ENCODE measurements at places on chromosomes 11 and 22.

DNA sequence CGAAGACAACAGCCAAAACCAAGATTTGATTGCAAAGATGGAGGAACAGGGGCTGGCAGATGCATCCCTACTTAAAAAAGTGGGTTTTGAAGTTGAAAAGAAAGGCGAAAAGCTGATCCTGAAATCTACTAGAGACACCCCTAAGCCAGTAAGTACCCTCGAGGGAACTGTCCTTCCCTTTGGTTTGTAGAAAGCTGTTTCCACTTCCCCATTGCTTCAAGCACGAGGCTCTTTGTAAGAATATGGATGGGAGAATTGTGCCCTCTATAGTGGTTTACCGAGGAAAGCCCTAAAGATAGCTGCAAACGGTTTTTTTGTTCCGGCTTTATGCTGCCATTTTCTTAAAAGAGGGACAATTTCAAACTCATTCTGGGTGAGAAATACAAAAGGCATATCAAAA is 133.9 kb downstream of the WNT7B start:
- no peak for DNase-seq

- no peak for DNase-seq
Observed at GRCh38 chr11:68140496-68141245, 19.5 kb upstream of the CHKA start.

DNA sequence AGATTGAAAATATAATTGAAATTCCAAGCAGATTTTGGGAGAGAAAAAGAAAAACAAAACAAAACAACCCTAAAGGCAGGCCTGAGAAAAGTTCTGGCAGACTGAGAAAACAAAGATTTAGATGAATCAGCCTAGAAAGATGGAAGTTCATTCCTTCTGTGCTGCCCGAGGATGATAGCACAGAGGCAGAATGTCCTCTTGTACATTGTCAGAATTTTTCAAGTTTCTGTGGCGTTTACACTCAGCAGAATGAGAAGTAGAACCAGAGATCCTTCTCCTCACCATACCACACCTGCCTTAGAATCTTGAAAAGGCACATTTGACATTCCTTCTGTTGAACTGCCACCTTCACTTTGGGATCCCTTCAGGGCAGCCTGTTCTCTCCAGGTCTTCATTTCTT is 62.5 kb upstream of the IZUMO1R start:
- DNase-seq: no peak

GRCh38 chr11:111949519-111950426 is 12.6 kb downstream of the DIXDC1 start:
- DNase-seq: no peak

DNA sequence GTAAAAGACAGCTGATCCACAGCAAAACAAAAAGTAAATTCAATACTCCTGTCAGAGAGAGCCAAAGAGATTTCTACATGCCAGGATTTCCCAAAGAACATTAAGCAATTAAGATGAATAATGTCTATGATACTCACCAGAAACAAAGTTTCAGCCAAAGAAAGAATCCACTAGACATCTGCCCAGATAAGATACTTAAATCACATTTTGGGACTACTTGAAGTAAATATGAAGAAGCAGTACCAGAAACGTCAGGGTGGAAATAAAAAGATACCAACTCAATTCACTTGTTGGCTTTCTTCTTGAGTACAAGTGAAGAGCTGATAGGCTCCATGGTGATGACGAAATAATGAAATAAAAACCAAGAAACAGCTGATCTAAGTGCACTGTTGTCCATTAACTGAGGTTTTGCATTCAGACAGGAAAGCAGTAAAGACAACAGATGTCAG is 31.6 kb upstream of the ARHGAP32 start:
- no peak for DNase-seq

DNA sequence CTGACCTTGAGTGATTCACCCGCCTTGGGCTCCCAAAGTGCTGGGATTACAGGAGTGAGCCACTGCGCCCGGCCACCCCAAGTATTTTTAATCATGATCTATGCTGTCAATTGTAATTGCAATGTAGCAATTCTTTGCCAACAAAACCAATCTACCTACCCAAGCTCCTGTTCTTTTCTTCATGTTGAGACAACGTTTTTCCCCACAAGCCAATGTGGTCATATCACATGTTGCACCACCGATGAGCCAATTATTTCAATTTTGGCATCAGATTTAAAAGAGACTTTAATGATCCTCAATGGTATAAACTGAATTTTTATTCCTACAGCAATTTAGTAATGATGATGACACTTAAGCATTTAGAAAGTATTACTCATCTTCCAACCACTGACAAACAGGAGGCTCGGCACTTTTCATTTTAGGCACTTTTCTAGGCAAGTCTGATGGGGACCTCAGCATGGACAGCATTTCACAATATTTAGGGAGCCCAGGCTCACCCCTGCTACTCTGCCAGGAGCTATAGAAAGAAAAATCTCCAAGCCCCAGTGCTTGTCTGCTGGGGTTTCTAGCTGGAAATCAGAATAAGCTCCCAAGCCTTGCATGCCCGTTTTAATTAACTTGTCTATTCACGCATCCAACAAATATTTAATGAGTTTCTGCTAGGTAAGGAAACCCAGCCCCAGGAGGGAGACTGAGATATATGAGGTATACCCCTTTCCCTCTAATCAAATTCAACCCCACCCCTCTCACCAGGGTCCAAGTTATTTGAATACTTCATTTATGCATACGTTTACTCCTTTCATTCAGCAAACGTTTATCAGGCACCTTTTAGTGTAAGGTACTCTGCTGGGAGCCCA is 291.4 kb downstream of the ST3GAL4 start:
- DNase-seq: no peak

GRCh38 chr11:11167806-11168205 is 185.2 kb downstream of the CSNK2A3 start:
- DNase-seq: no peak

DNA sequence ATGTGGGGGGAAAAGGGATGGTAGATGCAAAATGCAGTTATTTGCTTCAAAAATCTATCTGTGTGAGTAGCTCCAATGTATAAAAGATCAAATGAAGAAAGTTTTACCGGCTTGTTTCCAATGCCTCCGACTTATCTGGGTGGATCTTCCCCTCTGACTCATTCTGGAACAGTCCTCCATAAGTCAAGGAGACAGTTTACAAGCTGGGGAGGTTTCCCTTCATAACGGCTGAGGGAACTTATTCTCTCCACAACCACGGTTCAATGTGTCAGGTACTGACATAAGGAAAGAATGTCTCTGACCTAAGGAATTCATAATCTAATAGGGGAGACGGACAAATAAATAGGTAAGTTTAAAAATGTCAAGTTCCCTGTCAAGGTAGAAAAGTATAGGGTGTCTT is 49.7 kb upstream of the BIRC3 start:
- DNase-seq: no peak

DNA sequence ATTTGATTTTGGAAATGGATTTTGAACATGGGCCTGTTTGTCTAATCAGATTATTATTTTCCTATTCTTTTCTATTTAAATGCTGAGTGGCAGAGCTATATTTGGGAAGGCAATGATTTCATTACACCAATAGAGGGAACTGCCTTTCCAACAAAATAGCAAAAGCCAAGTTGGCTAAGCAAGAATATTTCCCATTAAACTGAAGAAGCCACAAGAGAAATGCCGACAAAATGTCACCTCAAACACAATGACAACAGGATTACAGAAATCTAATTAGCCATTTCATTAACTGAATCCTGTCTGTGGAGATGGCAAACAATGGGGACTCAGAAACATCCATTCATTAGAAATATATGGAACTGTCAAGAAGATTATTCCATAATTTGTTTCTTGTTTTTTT is 1593.1 kb upstream of the RAG2 start:
- DNase-seq: no peak

- no peak for DNase-seq
Observed at GRCh38 chr22:48607901-48608662, 1219.6 kb downstream of the BRD1 start.

- no peak for DNase-seq
Observed at GRCh38 chr22:19509191-19509590, 15.0 kb downstream of the CLDN5 start.

DNA sequence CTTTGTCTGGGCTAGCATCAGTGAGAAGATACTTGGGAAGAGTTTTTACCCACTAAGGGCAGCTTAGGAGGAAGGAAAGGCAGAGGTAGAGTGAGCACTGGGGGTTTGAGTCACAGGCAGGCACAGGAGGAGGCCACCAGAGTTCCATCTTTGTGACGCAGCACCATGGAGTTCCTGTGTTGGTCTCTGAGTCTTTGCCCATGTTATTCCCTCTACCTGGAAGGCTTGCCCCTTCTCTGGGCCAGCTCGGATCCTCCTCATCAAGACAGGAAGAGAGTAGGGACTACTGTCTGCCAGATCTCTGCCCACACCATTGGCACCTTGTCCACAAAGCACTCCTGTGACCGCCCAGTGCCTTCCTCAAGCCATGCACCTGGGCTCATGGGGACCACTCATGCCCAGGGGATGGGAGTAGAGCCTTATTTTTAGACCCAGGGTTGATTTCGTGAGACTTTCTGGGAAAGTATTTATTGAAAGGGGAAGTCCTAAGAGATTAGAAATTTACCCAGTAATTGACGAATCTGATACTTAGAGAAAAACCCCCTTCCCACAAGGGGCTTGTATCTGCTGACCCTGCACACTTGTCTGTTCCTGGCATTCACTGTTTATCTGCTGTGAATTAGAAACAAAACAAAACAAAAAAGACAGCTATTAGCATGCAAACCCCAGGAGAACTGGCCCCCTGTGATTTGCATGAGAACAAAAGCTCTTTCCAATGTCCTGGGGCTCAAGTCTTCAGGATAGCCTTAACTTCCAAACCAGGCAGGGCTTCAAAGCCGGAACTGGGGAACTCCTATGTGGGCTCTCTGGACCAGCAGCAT is 35.9 kb upstream of the MYEOV start:
- no peak for DNase-seq

GRCh38 chr11:120883404-120884080 is 140.4 kb upstream of the TBCEL start:
- DNase-seq: no peak

GRCh38 chr22:48938741-48939140 is 888.9 kb downstream of the BRD1 start:
- no peak for DNase-seq

- DNase-seq: no peak
Observed at GRCh38 chr11:102283116-102283485, 34.2 kb upstream of the BIRC3 start.

GRCh38 chr22:30441088-30441487 is 15.5 kb downstream of the MTFP1 start:
- DNase-seq: no peak

GRCh38 chr11:121456151-121456550 is 3.4 kb upstream of the SORL1-AS1 start:
- no peak for DNase-seq

GRCh38 chr22:32613773-32614392 is 139.3 kb downstream of the FBXO7 start:
- DNase-seq: no peak

All from CD4-positive, alpha-beta T cell treated with Interleukin-10 for 1 hour (primary cell).